Stimulated activated CD8-positive, alpha-beta memory T cell treated with anti-CD3 and anti-CD28 coated beads, Interleukin-4, amount 100 ng/mL, for 4 hours (primary cell): ENCODE measurements at places on chromosomes 6 and 20.

DNA sequence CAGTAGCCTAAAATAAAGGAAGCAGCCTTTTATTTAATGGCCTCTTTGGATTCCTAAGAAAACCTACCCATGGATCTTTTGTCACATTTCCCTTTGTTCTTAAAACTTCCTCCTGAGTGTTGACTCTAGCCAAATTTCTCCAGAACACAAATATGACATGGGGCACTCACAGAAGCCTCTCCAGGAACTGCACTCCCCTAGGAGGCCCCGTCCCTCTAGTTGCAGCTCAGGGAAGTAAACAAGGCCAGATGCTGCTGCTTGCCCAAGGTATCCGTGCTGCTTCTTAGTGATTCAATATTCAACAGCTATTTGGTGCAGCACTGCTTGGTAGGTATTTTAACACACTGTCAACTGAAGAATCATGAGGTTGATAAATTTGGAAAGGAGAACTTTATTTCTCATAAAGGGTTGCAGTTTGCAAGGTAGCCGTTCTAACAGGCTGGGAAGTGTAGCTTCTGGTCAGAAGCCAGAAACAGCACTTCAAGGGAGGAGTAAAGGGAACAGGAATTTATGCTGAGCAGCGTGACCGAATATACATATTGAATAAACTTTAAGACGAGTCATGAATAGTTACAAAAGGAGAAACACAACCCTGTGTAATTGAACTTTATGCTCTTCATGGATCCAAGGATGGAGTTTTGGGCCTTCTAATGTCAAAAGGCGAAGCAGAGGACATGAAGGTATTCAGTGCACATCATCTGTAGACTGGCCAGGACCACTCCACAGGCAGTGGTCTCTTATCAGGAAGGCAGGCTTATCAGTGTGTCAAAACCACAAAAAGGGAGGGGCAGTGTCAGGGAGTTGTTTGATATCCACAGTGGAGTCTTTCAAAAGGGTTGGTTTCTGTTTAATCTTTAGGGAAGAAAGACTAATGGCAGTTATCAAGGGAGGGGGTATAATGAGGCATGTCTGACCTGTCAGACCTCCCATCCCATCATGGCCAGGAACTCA is 63.3 kb downstream of the CD24 start:
- no peak for DNase-seq

GRCh38 chr6:132136981-132137380 is 185.8 kb upstream of the CCN2 start:
- DNase-seq = no peak

DNA sequence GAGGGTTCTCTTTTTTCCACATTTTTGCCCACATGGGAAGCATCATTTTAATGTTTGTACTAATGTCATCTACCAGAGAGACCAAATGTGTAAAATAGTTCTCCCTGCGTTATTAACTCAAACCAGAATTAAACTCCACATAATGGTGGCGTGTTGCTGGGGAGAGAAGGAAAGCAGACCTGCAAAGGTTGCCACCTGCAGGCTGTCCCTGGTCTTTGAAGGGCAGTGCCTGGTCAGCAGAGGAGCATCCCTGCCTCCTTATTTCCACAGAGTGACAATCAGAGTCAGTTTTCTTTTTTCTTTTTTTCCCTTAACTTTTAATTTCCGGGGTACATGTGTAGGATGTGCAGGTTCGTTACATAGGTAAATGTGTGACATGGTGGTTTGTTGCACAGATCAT is 214.5 kb downstream of the TBX18 start:
- no peak for DNase-seq

- DNase-seq = no peak
These were observed 27.3 kb downstream of the C20orf203 start for GRCh38 chr20:32646486-32646885.

DNA sequence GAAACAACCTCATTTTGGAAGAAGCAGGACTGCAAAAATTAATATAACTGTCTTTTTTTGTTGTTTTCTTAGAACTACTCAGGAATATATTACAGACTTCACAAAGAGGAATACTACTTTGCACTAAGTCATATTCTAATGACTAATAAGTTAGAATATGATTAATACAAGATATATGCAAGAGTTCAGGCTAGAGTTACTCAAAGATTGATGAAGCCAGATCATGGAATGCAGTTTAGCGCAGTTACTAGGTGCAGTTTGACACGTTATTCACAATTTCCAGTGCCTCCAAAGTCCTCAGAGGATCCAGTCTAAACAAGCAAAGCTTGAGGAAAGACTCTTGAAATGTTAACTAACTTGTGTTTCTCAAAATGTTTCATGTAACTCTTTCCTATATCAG is 1.2 kb upstream of the MYCT1 start:
- no peak for DNase-seq

DNA sequence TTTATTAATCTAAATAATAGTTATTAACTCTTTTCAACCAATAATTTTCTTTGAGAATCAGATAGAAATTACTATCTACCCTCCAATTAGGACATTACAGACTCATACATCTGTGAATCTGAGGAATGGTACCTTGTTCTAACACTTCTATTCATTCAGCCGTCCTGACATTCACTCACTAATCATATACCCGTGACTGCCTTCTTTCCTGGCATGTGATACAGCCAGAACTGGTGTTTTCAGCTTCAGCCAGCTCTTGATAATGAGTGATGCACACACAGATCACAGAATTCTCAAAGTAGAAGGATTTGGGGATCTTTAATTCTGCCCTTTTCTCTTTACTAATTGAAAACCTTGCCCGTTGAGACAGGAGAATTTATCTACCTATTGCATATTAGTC is 499.9 kb downstream of the UTRN start:
- no peak for DNase-seq

- no peak for DNase-seq
These were observed 2.6 kb upstream of the NCOA3 start for GRCh38 chr20:47499053-47499452.

GRCh38 chr6:168506460-168506859 is 65.5 kb downstream of the SMOC2 start:
- no peak for DNase-seq

GRCh38 chr6:160247457-160247883 is 11.2 kb downstream of the SLC22A2 start:
- no peak for DNase-seq

GRCh38 chr20:37185686-37186085 is 6.3 kb upstream of the MROH8 start:
- no peak for DNase-seq

GRCh38 chr20:1320016-1320415 is 8.9 kb downstream of the SDCBP2 start:
- DNase-seq = no peak

DNA sequence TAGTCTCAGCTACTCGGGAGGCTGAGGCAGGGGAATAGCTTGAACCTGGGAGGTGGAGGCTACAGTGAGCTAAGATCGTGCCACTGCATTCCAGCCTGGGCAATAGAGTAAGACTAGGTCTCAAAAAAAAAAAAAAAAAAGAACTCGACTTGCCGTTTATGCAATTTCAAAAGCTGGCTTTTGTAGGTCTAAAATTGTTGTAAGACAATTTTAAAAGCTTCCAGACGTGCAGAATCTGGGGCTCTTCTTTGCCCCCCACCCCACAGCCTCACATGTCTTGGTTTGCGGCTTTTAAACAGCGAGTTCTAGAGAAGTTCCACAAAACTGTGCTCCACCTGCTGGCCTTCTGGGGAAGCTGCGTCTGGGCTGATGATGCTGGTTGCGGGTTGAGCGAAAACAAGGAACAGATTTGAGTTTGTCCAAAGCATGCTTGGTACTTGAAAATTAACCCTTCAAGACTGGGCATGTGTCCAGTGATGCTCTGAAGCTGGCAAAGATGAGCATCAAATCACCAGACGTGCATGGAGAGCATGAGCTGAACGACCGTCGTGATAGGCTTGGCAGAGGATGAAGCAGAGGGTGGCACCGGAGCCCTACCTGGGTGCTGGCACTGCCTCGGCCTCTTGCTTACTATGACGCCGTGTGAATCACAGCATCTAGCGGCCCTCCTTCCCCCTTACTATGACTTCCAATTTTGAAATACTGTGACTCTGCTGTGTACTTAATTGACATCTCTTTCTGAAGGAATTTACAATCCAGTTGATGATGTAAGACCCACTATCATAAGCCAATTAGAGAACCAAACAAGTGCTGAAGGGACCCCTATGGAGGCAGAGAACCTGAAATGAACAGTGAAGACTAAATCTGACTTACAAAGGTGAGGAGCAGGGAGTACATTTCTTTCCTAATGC is 171.4 kb downstream of the GMPR start:
- DNase-seq = peak; percentile 35

- no peak for DNase-seq
These were observed 3.3 kb upstream of the ASIP start for GRCh38 chr20:34237942-34238341.

DNA sequence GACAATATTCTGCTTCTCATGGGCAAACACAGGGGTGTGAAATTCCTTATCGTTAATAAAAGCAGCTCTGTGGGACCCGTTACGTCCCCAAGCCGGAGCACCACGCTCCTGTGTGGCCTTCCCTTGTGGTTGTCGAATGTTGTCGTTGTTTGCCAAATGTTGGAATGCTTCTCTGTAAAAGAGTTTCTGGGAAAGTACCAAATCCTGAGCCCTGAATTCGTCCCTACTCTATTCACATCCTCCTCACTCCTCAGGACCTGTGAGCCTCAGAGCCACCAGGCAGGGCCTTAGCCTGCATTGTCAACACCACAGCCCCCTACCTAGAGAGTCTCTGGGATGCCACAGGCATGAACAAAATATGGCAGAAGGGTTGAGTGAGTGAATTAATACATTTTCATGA is 64.0 kb downstream of the THBS2 start:
- no peak for DNase-seq

GRCh38 chr20:16216914-16217230 is 356.4 kb downstream of the KIF16B start:
- DNase-seq = no peak

DNA sequence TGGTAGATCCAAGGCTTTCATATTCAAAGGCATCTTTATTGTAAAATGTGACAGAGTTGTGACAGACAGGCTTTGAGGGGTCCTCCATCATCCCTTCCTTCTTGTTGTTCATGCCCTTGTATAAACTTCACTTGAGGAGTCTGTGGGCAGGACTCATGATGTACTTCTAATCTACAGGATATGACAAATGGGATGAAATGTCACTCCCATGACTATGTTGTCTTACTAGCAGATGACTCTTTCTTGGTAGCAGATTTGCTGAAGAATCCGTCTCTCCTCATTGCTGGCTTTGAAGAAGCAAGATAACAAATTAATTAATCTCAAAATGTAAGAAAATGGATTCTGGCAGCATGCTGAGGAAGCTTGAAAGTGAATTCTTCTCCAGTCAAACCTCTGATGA is 566.1 kb downstream of the TFAP2B start:
- no peak for DNase-seq

DNA sequence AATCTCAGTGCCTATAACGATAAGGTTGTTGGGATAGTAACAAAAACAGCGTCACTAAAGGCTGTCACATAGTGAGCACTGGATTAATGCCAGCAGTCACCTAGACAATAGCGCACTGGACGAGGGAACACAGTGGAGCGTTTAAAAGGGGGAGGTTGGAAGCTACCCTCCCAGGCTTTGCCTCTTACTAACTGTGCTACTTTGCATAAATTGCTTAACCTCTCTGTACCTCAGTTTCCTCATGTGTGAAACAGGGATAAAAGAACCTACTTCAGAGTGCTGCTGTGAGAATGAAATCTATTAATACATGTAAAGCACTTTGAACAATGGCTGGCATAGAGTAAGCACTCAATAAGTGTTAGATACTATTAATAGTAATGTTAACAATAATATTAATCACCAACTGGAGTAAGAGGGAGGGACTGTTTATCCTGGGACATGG is 10.5 kb downstream of the BCL2L1 start:
- no peak for DNase-seq

DNA sequence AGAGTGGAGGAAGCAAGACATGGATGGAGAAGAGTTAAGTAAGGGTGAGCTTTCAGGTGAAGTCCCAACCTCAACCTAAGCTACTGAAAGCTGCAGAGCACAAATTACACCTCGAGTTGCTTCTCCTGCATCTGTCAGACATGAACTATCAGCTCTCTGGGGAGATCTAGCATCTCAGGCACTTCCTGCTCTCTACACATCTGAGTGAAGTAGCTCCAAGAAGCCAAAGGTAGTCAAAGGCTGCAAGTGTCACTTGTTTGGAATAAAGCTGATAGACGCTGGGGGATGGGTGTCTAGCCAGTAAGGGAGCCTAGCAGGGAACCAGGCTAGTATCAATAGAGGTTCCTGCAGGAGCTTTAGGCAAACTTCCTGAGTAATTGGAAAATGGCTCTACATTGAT is 228.0 kb downstream of the PLCB1 start:
- no peak for DNase-seq

- no peak for DNase-seq
These were observed 91.9 kb downstream of the TOX2 start for GRCh38 chr20:44006578-44006977.

- DNase-seq = no peak
These were observed 31.5 kb upstream of the RHAG start for GRCh38 chr6:49668083-49668511.

- DNase-seq = no peak
These were observed 223.6 kb downstream of the EYA2 start for GRCh38 chr20:47118206-47118605.

GRCh38 chr6:5457983-5458683 is 196.8 kb downstream of the FARS2 start:
- no peak for DNase-seq

DNA sequence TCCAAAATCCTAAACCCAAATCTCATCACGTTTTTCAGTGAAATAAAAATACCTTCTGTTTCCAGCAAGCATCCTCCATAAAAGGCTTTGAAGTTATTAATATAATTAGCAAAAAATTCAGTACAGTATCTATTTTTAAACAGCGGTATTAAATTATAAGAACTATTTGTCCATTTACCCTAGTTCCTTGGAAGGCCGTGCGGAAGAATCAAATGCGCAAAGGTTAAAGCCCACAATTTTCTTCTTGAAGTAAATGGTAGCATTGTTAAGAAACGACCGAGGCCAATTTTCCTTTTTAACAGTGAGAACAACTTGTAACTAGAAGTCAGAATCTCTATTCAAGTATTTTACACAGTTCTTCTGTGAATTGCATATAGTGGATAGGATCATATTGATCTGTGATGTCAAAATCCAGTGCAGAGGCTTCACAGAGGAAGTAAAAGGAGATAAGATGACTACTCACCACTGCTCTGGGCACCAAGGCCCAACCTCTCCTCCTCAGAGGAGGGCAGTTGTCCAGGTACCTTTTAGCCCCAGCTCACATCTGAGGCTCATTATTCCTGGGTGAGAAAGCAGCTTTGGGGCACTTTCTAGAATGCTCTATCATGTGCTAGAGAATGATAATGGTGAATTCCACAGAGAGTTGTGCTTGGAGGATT is 36.3 kb downstream of the TNFAIP3 start:
- DNase-seq = no peak

DNA sequence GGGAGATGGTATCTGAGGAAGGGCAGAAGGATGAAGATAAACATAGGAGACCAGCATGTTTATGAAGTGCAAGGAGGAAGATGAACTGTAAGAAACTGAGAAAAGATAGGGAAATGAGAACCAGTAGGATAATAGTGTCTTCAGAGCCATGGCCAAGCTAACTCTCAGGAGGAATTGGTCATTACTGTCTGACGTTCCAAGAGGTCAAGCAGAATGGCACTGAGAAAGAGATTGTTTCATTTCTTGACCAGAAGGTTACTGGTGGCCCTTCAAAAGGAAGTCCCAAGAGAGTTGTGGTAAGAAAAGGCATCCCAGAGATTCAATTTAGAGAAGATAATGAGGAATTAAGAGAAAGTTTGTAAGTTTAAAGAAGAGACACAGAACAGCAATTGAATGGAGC is 47.5 kb downstream of the EYA4 start:
- DNase-seq = no peak
